Chondrocyte (in vitro differentiated cells): ENCODE measurements at places on chromosomes 6 and 20. TPM values are rescaled to one million over a fixed set of nuclear protein-coding genes. Genes with fewer than 3 reads are reported as not detected.

Gene TUBB2B
- total RNA-seq = 109 to 119 TPM (median 117 TPM) in 3 replicates

- peaks cover 8% of the 10 kb centered on the region for H3K4me1 ChIP-seq
- no peak for DNase-seq
- H3K4me3 ChIP-seq = no peak overlapping the region
- peaks cover 34% of the 10 kb centered on the region for H3K36me3 ChIP-seq
- no peaks in the 10 kb centered on the region for H3K27me3 ChIP-seq
These were observed 33.4 kb upstream of the SLC22A1 start for GRCh38 chr6:160088069-160088783.

GRCh38 chr20:44394702-44395460, 39.4 kb downstream of the HNF4A start:
- DNase-seq = peak; percentile 56
- H3K36me3 ChIP-seq = peaks cover 2% of the 10 kb centered on the region
- no peak overlapping the region for H3K27ac ChIP-seq
- H3K27me3 ChIP-seq = peaks cover 42% of the 10 kb centered on the region
- H3K4me1 ChIP-seq = no peaks in the 10 kb centered on the region

DNA sequence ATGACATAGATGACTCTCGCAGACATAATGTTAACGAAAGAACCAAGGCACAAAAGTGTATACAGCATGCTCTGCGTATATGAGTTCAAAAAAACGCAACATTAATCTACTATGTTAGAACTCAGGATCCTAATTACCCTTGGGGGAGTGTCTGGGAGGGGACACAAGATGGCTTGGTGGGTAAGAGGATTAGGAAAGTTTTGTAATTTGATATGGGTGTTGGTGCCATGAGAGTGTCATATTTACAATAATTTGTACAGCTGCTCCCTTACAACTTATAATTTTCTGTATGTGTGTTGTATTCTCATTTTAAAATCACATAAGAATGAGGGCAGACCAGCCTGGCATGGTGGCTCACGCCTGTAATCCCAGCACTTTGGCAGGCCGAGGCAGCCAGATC, 38.6 kb downstream of the TFEB start:
- no peak overlapping the region for H3K4me3 ChIP-seq
- DNase-seq = no peak
- H3K27me3 ChIP-seq = no peaks in the 10 kb centered on the region
- no peaks in the 10 kb centered on the region for H3K36me3 ChIP-seq

- no peaks in the 10 kb centered on the region for H3K36me3 ChIP-seq
- no peaks in the 10 kb centered on the region for H3K4me1 ChIP-seq
- no peaks in the 10 kb centered on the region for H3K27me3 ChIP-seq
- no peak overlapping the region for H3K4me3 ChIP-seq
These were observed 160.1 kb downstream of the SCP2D1 start for GRCh38 chr20:18973529-18974173.

GRCh38 chr20:2524709-2525506, 11.5 kb upstream of the TMC2 start:
- no peaks in the 10 kb centered on the region for H3K36me3 ChIP-seq
- H3K4me3 ChIP-seq = peak overlapping the region; percentile 93
- DNase-seq = no peak
- peaks cover 18% of the 10 kb centered on the region for H3K27me3 ChIP-seq
- H3K4me1 ChIP-seq = peaks cover 17% of the 10 kb centered on the region
- peak overlapping the region; percentile 90 for H3K27ac ChIP-seq

DNA sequence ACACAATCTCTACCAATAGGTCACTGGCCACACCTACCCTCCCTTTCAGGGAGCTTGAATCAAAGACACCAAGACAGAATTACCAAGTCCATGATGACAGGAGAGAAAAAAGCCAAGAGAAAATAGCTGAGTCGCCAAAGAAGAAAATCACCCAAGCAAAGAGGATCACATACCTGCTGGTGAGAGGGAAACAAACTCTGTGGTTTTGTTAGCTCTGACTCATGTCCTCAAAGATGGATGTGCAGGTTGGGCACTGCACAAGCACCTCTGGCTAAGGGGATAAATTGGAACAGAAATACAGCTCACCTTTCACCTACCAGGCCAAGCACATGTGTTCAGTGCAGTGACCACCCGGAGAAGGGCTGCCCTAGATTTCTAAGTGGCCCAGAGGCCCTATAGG, 114.8 kb downstream of the TFAP2A start:
- no peaks in the 10 kb centered on the region for H3K4me1 ChIP-seq

DNA sequence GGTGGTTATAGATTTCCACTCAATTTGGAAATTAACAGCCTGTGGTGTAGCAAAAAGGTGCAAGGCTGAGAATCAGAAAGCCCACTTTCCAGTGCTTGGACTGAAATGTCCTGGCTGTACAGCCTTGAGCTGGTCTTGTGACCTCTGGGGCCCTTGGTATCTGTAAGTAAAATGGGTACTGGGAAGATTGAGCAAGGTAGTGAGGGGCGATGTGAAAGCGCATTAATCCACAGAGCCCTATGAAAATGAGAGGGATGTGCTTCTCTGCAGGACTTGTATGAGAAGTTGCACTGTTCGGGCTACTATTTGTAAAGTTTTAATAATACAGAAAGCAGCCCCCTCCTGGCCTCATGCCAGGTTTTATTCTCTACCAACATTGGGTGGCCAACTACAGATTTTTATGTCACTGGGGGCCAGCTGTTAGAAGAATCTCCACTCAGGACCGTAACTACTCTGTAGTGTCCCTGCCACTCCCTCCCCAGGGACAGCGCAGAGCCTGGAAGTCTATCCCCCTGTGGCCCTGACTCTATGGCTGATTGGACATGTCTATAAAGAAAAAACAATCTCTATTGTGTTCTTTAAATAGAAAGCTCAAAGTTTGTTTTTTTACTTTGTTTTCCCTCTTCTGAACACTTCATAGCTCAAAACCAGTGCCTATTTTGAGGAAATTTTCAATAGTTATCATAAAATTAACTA, 254.7 kb upstream of the TAB2 start:
- H3K27ac ChIP-seq = no peak overlapping the region
- no peaks in the 10 kb centered on the region for H3K36me3 ChIP-seq
- no peak overlapping the region for H3K4me3 ChIP-seq
- no peaks in the 10 kb centered on the region for H3K27me3 ChIP-seq

Gene TREML4
- not detected in 3 replicates for total RNA-seq

- H3K4me1 ChIP-seq = peaks cover 30% of the 10 kb centered on the region
- peak overlapping the region; percentile 77 for H3K4me3 ChIP-seq
- peak overlapping the region; percentile 98 for H3K27ac ChIP-seq
- H3K27me3 ChIP-seq = no peaks in the 10 kb centered on the region
- DNase-seq = no peak
These were observed 32.1 kb upstream of the NR2E1 start for GRCh38 chr6:108133594-108134179.
